ENCODE measurements at places on chromosomes 6 and 20. TPM values are rescaled to one million over a fixed set of nuclear protein-coding genes. Genes with fewer than 3 reads are reported as not detected.

LST1 gene
- total RNA-seq = 6.9 TPM

SOX4 gene
- total RNA-seq = 20.0 TPM

EYA2 gene
- total RNA-seq = 3.6 TPM

SPATA25 gene
- 2.6 TPM for total RNA-seq

SRSF3 gene
- 113 TPM for total RNA-seq

KHDC1 gene
- total RNA-seq = 3.0 TPM

BTN3A1 gene
- total RNA-seq = 9.2 TPM

- no peaks in the 10 kb centered on the region for H3K4me1 ChIP-seq
- no peak overlapping the region for H3K27ac ChIP-seq
- H3K4me3 ChIP-seq = no peak overlapping the region
- DNase-seq = no peak
- peaks cover 35% of the 10 kb centered on the region for H3K36me3 ChIP-seq
- H3K27me3 ChIP-seq = no peaks in the 10 kb centered on the region
These were observed 80.6 kb downstream of the IRAK1BP1 start for GRCh38 chr6:78947962-78948361.

GRCh38 chr20:62217913-62218773 is 1.9 kb downstream of the HRH3 start:
- no peaks in the 10 kb centered on the region for H3K27me3 ChIP-seq
- peaks cover 19% of the 10 kb centered on the region for H3K4me1 ChIP-seq
- no peak for DNase-seq
- H3K4me3 ChIP-seq = no peak overlapping the region
- H3K36me3 ChIP-seq = no peaks in the 10 kb centered on the region

GRCh38 chr6:134407791-134408190 is 89.9 kb upstream of the SGK1 start:
- no peaks in the 10 kb centered on the region for H3K27me3 ChIP-seq
- no peak overlapping the region for H3K27ac ChIP-seq
- H3K36me3 ChIP-seq = no peaks in the 10 kb centered on the region
- H3K4me1 ChIP-seq = no peaks in the 10 kb centered on the region
- no peak for DNase-seq

DNA sequence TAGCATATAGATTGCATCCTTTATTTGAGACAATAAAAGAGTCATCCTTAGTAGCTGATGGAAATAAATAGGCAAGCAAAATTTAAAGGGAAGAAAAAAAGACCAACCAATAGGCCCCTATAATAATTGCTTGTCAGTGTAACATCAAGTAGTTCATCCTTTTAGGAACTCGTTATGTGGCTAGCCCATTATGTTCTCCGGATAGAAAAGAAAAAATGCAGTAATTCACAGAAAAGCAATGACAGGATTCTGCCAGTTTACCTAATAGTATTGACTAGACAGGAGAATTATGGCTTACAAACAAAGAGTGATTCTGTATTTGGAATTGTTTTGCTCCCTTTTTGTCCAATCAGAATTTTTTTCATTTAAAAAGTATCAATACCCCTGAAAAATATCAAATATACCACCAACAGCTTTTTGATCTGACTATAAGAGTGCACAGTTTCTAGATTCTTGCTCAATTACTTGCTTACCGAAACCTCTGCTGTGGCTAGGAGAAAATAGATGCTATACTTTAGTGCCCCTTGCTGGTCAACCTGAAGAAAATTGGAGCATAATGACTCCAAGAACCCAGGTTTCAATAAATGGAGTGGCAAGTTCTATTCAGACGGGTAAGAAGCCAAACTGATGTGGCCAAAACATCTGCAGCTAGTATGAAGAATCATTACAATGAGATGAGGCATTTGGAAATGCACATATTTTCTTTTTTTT is 91.5 kb upstream of the SASH1 start:
- H3K4me3 ChIP-seq = no peak overlapping the region
- H3K36me3 ChIP-seq = no peaks in the 10 kb centered on the region
- DNase-seq = peak; percentile 15

GRCh38 chr6:130115036-130115435 is 96.7 kb downstream of the L3MBTL3 start:
- H3K4me1 ChIP-seq = no peaks in the 10 kb centered on the region
- H3K36me3 ChIP-seq = no peaks in the 10 kb centered on the region
- DNase-seq = no peak
- no peaks in the 10 kb centered on the region for H3K27me3 ChIP-seq

DNA sequence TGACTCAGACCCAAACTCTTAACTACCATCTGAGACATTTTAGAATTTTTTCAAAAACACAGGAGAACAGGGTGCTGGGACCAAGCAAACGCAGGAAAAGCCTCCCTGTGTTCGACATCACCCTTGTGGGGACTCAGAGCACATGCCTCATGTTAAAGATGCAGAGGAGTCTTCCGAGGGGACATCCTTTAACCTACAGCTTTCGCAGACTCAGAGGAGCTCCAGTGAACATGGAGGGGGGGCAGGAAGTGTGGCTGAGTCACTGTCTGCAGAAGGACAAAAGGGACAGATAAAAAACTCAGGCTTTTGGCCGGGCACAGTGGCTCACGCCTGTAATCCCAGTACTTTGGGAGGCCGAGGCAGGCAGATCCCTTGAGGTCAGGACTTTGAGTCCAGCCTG is 15.1 kb downstream of the BMP7 start:
- H3K27me3 ChIP-seq = no peaks in the 10 kb centered on the region
- no peaks in the 10 kb centered on the region for H3K4me1 ChIP-seq
- no peaks in the 10 kb centered on the region for H3K36me3 ChIP-seq

DNA sequence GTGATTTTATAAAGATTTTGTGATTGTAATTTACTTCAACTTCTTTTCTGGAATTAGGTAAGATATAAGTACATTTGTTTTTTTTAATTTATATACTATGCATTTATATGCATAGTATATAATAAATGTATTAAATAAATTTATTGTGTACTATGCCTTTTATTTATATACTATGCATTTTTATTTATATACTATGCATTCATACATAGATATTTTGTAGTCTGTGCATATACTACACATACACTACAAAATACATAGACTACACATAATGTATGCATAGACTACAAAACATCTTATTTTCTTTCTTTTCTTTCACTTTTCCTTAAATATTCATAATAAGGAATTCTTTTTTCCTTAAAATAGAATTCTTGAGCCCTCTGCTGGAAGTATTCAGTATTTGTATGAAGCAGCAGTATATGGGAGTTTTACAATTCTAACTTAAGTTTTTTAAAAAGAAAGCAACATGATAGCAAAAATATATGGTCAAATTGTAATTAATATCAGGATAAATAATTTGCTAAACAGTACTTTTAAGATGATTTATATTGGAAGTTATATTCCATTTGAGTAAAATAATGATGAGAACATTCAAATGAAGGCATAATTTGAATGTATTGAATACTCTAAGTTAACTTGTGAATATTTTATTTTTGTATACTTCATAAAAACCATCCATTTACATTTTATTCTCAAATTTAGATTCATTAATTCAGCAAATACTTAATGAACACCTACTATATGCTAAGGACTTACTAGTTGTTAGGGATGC is 129.3 kb downstream of the KLHL32 start:
- no peak overlapping the region for H3K4me3 ChIP-seq
- DNase-seq = no peak
- no peaks in the 10 kb centered on the region for H3K36me3 ChIP-seq
- H3K27me3 ChIP-seq = no peaks in the 10 kb centered on the region

GRCh38 chr6:116278854-116279231 is 887 bp downstream of the TSPYL1 start:
- H3K27me3 ChIP-seq = no peaks in the 10 kb centered on the region
- peak; percentile 76 for DNase-seq
- peaks cover 48% of the 10 kb centered on the region for H3K4me1 ChIP-seq
- peak overlapping the region; percentile 97 for H3K27ac ChIP-seq
- peak overlapping the region; percentile 79 for H3K4me3 ChIP-seq

DNA sequence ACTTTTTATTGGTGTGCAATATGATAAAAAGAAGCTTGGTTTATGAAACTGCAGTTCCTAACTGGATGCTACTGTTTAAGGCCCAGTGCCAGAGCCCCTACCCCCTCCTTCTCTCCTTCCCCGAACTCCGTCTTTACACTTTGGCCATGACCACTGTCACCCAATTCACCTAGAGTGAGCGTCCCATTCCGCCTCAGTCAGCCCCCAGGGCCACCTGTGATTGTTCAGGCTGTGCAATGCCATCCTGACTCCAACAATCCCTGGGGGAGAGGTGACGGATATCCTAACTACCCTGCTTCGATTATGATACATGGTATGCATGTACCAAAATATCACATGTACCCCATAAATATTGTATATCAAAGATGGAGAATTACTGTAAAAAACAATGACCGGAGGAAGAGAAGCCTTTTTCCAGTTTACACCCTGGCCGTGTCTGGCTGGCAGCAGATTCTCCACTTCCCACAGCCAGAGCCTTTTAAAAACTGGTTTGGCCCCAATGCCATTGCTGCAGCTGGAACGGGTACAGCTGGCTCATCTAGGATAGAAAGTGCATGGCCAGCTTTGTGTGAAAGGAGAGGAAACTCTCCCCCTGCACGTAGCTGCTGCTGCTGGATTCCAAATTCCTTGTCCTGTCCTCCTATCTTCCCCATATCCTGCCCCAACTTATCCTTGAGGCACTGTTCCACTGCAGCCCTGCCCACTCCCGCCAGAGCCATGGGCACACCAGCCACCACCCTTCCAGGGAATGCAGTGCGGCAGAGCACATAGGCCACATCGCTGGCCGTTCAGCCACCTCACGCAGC is 99.7 kb downstream of the JPH2 start:
- no peaks in the 10 kb centered on the region for H3K4me1 ChIP-seq
- no peaks in the 10 kb centered on the region for H3K27me3 ChIP-seq
- no peak overlapping the region for H3K27ac ChIP-seq
- no peaks in the 10 kb centered on the region for H3K36me3 ChIP-seq

DNA sequence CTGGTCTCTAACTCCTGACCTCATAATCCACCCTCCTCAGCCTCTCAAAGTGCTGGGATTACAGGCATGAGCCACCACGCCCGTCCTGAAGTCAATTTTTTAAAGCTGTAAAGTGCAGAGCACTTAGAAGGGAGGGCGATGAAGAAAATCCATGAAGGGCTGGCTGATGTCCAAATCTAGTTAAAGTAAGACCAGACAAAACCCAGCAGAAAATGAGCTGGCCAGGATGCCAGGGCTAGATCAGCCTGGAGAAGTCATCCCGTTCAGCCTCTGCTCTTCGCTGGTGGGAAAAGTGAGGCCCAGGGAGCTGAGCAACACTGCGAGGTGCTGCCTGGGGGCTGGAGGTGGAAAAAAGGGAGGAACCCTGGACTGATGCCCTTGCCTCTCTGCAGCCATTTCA is 3.1 kb downstream of the BPIFB4 start:
- H3K27ac ChIP-seq = no peak overlapping the region
- no peaks in the 10 kb centered on the region for H3K36me3 ChIP-seq

DNA sequence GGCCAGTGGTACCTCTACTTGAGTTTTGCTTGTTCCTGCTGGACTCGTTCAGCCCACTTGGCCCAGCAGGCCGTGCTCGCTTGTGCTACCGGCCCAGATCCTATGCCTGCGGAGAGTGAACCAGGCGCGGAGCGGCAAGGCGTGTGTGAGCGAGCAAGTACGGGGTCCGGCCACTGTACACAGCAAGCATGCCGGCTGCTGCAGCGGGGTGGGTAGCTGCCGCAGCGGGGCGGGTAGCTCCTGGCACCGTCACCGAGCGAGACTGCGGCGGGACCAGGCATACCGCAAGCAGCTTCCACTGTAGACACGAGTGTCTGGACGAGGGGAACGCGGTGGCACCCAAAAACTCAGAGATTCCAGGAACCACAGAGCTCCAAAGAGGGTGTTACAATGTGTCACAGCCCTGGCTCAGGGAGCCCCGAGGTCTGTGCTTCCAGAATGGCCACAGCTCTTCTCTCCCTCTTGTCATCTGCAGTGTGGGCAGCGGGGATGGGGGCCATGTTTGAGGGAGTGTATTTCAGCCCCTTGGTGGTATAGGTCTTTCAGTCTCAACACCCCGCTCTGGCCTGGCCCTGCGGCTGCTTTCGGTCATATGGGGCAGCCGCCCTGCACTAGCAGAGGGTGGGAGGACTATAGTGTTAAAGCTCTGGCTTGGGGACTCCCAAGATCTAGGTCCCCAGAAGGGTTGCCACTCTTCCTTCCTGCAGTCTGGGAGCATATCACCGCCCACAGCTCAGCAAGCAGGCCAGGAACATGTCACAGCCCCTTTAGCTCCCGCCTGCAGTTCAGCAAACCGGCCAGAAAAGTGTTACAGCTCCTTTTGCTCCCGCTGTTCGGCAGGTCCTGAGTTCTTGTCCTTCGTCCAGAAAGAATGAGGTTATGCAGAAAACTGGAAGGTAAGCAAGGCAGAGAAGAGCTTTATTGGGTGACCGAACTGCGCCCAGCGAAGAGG is 6.1 kb upstream of the RWDD1 start:
- H3K27ac ChIP-seq = no peak overlapping the region
- no peaks in the 10 kb centered on the region for H3K27me3 ChIP-seq
- H3K4me1 ChIP-seq = peaks cover 10% of the 10 kb centered on the region
- no peaks in the 10 kb centered on the region for H3K36me3 ChIP-seq
